Esophagus squamous epithelium (tissue), 5 donors: ENCODE measurements at places on chromosomes 16 and 17. TPM values are rescaled to one million over a fixed set of nuclear protein-coding genes. Genes with fewer than 3 reads are reported as not detected.

- no peak for DNase-seq
Observed at GRCh38 chr17:3915995-3916696, at the start of gene P2RX1. Gene P2RX1 (minus strand): TSS chr17:3916465. CDS start chr17:3916225, 240 bp downstream.

DNA sequence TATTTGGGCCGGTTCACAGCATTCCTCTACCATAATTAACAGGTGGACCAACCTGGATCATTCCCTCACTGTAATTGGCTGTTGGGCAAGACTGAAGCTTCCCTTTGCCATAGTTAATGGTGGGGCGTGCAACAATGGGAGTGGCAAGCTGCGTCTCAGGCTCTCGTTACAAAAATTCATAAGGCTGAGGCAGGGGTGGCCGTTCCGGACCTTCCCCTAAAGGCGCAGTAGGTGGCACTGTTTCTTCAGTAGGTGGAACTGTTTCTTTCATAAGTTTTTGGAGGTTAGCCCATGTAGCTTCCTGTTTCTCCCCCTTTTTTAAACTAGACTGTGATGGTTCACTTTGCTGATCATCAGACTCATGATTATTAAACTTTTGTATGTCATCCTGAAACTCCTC lies 17.0 kb upstream of the TMC5 start:
- no peak for DNase-seq

DNA sequence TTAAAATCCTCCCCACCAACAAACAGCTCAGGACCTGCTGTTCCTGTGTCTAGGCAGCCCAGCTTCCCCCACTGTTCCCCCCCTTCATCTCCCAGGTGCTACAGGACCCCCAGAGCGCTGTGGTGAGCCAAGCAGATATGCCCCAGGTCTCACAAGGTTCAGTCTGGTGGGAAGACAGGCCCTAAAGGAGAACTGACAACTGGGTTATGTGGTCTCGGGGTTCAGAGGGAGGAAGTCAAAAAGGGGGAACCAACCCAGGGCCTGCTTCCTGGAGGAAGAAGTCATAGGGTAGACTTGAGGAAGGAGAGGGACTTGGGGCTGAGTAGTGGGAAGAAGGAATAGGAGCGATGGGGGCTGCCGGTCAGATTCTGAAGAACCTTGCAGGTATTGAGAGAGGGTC lies 2.6 kb downstream of the RIPOR1 start:
- DNase-seq = no peak

GRCh38 chr16:24645739-24646645 lies 83.5 kb upstream of the TNRC6A start:
- no peak for DNase-seq

- DNase-seq = no peak
Observed at GRCh38 chr16:87198328-87198832, 118.8 kb downstream of the C16orf95 start.

DNA sequence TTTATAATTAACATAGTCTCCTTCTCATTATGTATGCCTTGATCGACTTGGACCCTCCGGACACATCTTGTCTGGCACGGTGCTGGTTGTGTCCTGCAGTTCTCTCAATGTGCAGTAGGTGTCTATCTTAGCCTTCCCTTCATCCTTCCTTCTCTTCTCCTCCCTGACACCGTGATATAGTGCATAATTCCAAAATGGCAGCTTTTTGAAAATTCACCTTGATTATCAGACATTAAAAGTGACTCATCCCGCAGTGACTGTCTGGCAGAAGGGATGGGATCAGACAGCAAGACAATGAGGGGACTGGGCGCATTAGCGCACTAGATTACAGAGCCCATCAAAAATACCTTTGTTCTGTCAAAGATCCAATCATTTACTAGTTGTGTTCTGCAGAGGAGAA lies 70.0 kb upstream of the PMFBP1 start:
- DNase-seq = no peak

DNA sequence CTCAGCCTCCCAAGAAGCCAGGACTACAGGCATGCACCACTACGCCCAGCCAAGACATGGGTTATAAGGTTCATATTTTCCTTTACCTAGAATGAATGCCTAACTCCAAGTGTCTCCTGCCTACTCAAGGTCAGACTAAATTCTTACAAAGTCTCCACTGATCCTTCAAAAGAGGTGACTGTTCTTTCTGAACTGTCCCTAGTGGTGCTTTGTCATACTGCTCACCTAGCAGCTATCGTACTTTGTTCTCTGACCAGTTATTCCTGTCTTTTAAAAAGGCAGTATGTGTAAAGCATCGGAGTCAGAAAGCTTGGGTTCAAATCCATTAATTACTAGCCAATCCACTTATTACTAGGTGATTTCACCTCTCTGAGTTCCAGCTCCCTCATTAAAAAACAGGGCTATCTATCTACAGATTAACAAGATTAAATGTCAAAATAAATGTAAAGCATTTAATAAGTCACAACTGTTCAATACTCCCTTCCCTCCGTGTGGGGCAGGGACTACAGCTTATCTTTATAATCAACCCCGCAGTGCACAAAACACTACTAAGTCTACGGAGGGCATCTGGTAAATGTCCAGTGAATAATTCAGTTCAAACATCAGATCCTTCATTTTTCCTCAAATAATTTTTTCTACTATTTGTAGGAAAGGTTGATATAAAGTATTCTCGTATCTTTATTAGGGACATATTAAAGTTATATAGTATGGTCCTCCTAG lies 20.0 kb upstream of the ITGA2B start:
- no peak for DNase-seq

DNA sequence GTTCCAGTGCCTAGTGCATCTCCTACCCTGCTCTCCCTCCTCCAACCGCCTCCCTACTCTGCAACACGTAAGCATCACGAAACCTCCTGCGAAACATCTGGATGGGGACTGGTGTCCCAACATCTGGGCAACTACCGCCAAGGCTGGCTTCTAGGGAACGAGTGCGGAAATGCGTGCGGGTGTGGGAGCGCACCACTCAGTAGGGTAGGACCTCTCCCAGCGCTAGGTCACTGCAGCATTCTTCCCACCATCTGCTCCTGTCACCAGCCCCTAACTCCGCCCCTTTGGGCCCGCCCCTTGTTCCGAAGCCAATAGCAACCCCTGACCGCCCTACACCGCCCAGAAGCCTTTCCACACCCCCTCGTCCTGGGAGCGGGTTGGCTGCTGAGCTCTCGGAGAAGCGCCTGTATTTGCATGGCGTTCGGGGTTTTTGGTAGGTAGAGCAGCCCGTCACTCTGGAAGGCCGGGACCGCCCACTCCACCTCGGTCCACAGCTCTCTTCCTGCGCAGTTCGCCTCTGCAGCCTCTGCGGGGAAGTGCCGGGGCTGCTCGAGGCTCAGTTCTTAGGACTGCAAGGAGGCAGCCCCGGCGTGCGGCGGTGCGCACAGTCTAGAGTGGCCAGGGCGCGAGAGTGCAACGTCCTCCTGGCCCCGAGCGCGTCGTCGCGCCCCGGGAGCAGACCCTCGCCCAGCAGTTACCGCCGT lies at the start of gene HS3ST3B1:
Gene HS3ST3B1 (plus strand): TSS at position 507 of the 704 bp plus-strand sequence. CDS start 438 bp downstream, outside the sequence.
- peak; percentile 84 for DNase-seq

DNA sequence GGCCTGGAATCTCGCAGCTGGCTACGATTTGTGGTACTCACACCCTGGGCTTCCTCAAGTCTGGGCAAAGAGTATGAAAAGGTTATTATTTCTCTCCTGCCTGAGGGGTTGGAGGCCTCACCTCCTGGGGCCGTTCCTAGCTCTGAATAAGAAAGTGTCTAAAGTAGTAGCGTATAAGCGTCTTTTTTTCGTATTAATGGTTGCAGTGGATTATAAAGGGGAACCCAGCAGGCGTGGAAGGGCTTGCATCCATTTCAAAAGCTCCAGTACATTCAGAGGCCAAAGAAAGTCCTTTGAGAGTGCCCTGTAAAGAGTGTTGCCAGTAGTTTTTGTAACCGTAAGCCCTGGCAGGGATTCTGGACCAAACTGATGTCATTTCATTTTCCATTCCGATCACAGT lies 72.2 kb upstream of the MPHOSPH6 start:
- no peak for DNase-seq

GRCh38 chr17:27181935-27182334 lies 112.0 kb upstream of the WSB1 start:
- DNase-seq = no peak

DNA sequence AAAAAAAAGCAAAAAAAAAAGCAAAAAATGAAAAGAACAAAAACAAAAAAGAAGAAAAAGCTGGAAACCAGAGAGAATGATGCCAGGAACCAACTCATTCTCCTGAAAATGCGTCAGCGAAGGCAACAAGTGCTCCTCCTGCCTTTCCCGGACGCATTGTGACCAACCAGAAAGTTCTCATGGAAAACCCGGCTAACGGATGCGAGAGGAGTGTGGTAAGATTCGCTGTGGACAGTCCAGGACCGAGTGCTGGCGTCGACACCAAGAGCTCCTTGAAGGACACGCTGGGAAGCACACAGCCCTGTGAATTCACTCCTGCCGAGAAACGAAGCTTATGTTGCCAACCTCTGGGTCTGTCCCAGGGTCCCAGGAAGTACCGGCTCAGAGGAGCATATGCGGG lies 43.4 kb downstream of the METRNL start:
- no peak for DNase-seq

- no peak for DNase-seq
Observed at GRCh38 chr17:12592941-12593340, 72.7 kb upstream of the MYOCD start.

DNA sequence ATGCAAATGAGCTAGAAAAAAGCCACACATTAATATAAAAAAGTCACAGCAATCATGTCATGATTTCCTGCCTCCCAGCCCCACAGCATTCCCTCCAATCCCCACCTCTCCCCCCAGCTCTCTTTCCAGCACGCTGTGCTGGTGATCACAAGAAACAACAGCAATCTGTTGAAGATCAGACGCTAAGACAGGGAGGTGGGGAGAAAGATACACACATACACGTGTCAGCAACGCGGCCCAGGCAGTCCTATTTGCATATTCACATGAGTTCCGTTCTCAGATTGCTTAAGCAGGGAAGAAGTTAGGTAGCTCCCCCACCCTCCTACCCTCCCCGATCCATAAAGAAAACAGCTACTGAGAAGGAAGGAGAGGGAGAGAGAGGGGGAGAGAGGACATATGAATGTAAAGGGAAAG lies 405.5 kb upstream of the PSMD7 start:
- DNase-seq = no peak

GRCh38 chr16:27795992-27796614 lies 246.2 kb downstream of the KATNIP start:
- DNase-seq = no peak

DNA sequence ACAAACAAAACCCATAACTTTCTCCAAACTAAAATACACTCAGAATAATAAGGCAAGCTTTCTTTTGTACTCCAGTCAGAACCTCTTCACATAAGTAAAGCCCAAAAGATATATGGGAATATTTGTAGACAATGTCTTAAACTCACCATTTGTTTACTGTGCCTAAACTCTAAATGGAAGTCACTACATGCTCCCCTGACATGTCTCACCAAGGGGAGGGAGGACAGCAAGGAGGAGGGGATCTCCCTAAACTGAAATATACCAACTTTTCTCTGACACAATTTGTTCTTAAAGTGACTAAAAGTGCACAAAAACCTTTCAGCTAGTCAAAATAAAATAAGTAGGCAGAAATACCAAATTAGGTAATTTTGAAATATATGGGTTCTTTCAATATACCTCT lies 38.5 kb downstream of the GRB7 start:
- DNase-seq = no peak

Gene OTOP2
- 0.41 TPM for total RNA-seq

Gene P2RX1
- total RNA-seq = 1.2 TPM

Gene CTRB2
- total RNA-seq = not detected
